ENCODE measurements at places on chromosomes 4 and X.

DNA sequence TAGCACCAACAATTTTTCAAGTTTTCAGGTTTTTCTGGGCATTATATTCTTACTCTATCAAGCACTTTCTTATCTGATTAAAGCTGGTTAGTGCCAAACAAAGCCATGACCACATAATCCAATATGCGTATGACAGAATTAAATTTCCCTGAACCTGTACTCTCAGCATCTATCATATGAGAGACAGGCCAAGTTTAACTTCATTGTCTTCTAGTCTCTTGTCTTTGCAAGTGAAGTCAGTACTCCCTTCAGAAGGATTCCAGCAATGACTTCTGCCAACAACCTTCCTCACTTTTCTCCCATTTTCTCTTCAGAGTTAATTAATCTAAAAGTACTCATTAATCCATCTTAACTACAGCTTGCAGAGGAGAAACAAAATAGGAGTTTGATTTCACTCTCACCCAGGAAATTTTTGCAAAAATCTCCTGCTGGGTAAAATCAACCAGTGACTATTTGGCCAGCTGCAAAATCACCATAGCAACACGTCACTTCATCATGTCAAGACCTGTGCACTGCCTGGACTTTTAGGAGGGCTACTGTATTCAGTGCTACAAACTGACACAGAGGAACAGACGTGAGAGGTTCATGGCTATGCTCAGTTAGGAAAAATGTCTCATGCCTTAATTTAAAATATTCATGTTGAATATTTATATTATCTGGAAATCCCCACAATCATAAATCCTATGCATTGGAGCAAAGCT is 208.4 kb downstream of the ANTXR2 start:
- DNase-seq = no peak

DNA sequence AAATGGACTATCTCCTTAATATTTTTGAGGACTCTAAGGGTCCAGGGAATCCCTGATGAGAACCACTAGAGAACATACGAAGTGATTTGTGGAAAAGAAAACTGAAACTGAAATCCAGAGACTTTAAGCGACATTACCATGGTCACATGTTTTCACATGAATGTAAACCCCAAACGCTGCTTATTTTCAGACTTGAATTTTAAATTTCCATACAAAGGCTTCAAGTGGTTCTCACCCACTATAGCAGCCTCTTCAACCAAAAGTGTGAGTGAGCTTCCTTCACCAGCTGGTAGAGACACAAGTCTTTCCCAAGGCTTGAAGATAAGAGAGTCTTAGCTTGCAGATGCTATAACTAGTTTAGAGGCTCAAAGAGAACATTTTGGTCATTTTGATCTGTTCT is 232.7 kb downstream of the MGST2 start:
- no peak for DNase-seq

- no peak for DNase-seq
These were observed 12.5 kb upstream of the ASIC5 start for GRCh38 chr4:155878611-155879010.

- DNase-seq = no peak
These were observed 70.2 kb upstream of the BCOR start for GRCh38 chrX:40167850-40168479.
